ENCODE measurements at places on chromosomes 12 and 14.
A peak's percentile ranks its signal among the peaks of the same experiment; 100 is the strongest.

- no peak for DNase-seq
Observed at GRCh38 chr12:71504476-71504875, 64.9 kb downstream of the LGR5 start.

DNA sequence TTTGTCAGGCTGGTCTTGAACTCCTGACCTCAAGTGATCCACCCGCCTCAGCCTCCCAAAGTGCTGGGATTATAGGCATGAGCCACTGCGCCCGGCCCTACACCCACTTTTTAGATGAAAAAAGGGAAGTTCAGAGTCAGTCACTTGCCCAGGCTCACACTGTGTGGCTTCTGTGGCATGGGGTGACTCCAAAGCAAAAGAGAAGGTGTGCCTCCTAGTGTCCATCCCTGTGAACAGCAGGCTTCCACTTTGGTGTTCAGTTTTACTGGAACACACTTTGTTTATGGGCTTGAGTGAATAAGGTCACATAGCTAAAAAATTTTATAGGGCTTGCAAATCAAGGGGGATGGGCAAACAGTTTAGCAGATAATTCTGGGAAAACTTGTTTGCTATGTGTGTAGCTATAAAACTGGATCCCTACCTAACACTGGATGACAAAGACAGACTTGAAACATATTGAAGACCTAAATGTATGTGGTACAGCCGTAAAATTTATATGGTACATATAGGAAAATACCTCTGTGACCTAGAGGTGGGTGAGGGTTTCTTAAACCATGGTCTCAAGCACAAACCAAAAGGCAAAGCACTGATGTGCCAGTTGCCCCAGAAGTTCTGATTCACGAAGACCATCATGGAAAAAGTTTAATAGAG lies 54.9 kb downstream of the EID3 start:
- peak; percentile 62 for DNase-seq

DNA sequence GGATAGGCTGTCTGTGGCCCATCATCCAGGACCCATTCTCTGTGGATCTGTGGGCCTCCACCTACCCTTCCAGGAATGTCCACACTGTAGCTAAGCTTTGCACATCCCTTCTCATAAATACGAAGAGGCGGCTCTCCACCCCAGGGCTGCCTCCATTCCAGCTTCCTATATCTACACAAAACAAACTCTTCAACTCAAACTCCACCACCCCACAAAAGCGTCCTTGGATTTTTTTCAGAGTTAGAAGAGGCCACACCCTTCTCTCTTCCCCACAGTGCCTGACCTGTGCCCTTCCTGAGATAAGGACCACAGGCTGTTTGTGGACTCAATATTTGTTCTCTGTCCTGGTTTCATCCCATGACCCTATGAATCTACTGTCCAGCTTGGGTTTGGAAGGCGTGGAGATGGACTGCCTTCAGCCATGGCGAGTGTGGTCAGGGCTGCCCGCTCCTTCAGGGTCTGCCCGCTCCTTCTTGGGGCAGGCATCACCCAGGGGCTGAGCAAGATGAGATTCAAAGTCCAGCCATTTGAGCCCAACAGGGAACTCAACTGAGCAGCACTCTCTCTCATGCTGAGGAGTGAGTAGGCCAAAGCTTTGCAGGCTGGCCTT lies 13.0 kb upstream of the SERPINA12 start:
- no peak for DNase-seq

GRCh38 chr14:21525962-21526671 lies at the start of gene SALL2:
SALL2 (minus strand) TSS chr14:21526346; CDS start chr14:21526127, 219 bp downstream.
- DNase-seq: peak; percentile 85

- peak; percentile 11 for DNase-seq
Observed at GRCh38 chr14:63603749-63604277, 37.9 kb downstream of the WDR89 start.

- DNase-seq: no peak
Observed at GRCh38 chr14:29804481-29805266, 123.0 kb downstream of the PRKD1 start.

DNA sequence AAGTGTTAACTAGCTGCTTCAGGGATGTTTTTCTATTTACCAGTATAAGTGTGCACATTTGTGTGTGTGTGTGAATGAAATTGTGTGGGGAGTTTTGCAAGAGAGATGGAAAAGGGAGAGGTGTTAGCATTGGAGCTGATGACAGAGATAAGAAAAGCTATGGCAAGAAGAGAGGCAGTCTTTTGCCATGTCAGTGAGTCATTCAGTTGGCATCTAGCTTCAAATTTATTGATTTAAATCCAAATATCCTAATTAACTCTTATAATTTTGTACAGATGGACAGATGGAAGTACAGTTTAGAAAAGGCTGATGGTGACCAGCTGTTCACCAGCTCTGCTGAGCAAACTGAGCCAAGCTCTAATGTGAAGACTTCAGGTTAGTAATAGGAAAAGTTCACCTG lies 3.3 kb upstream of the BHLHE41 start:
- no peak for DNase-seq

DNA sequence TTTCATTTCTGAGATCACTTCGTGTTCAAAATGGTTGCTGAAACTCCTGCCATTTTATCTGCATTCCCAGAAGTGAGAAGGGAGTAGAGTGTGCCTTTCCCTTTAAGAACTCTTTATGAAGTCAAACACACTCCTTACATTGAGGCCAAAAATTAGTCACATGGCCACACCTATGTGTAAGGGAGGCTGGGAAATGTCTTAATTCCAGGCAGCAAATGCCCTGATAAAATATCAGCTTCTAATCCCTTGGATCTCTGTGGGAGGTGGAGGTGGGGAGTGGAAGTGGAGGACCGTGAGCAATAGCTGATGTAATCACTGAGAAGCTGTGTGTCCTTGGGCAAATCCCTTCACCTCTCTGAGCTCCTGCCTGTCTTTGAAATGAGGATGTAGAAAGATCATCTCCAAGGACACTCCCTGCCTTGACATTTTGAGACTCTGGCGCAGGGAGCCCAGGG lies 22.7 kb upstream of the ANKRD9 start:
- no peak for DNase-seq

All from Jurkat, Clone E6-1 (cell line).